ENCODE measurements at places on chromosomes 16 and 17.
A peak's percentile ranks its signal among the peaks of the same experiment; 100 is the strongest.

DNA sequence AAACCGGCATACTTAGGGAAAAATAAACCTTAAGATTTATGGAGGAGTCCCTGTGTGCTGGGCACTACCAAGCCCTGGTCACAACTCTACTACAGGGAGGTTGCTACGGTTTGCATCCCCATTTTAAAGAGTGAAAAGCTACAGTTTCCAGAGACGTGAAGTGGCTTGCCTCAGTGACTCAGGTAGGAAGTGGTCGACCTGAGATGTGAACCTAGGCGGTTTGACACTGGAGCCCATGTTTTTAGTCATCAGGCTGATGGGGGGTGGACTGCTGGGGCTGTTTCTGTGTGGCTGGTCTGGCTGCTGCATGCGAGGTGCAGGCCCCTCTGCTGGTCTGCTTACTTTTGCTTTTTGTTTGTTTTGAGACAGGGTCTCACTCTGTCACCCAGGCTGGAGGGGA, 6.6 kb downstream of the COX6A2 start:
- DNase-seq: peak; percentile 28

GRCh38 chr16:21206550-21206949, 4.8 kb downstream of the ZP2 start:
- no peak for DNase-seq

DNA sequence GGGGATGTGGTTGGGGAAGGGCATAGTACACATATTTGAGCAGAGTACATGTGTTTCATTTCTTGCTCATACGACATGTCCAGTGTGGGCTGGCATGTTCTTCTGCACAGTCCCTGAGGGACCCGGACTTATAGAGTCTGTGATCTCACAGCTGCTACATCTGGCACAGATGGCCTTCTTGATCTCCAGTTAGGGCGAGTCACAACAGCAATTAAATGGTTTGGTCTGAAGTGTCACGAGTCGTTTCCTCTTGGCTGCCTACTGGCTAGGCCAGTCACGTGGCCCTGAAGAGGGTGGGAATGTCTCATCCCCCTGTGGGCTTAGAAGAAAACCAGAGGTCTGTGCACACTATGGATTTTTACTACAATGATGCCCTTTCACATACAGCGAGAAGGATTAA, 443.6 kb downstream of the WWOX start:
- DNase-seq: no peak

DNA sequence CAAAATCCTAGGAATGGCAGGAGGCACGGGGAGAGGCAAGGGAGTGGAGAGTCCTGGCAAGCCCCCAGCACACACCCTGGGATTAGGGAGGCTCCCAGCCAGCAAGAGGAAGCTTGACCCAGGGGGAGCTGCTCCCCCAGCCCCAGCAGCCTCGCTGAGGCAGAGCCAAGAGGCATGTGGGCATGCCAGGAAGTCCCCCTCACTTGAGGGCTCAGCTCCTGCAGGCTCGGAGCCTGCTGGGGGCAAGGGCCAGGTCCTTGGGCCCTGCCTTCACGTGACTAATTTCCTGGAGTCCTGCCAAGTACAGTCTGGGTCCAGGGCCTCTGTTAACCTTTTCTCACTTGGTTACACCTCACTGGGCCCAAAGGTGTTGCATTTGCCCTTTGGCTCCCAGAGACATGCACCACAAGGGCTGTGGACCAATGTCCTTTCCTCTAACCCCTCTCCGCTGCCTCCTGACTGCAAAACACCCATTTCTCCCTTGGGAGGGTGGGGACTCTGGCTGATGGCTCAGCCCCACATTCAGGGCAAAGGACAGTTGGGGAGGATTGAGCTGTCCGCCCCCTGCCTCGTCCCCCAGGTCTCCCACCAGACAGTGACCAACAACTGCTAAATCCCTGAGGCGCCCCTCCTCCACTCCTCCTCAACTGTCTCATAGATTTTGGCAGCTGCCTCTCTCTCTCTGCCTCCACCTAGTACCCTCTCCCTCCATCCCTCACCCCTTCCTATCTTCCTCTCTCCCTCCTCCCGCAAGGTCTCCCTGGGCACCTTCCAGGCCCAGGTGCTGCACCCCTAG, 4.4 kb upstream of the SLC47A2 start:
- DNase-seq: no peak

- DNase-seq: no peak
Observed at GRCh38 chr16:50670476-50670875, 10.6 kb downstream of the SNX20 start.

DNA sequence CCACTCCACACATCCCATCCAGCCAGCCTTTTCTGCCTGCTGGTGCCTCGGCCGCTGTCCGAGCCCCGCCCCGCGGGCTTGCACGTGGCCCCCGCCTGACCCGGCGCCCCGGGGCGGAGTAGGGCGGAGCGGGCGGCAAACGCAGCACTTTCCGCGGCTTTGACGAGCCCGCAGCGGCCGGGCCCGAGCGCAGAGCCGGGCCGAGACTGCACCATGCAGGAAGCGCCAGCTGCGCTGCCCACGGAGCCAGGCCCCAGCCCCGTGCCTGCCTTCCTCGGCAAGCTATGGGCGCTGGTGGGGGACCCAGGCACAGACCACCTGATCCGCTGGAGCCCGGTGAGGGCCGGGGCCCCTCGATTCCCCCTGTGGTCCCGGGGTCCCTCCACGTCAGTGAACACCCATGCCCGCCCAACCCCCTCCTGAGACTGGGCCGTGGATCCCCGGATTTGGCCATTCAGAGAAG, at the start of gene HSF4:
Gene HSF4, plus strand, starts transcription at position 147 of the 463 bp plus-strand sequence. Its CDS starts 67 bp downstream, at position 214.
- DNase-seq: no peak

GRCh38 chr17:78111016-78111726, 17.4 kb downstream of the TMC6 start:
- no peak for DNase-seq

DNA sequence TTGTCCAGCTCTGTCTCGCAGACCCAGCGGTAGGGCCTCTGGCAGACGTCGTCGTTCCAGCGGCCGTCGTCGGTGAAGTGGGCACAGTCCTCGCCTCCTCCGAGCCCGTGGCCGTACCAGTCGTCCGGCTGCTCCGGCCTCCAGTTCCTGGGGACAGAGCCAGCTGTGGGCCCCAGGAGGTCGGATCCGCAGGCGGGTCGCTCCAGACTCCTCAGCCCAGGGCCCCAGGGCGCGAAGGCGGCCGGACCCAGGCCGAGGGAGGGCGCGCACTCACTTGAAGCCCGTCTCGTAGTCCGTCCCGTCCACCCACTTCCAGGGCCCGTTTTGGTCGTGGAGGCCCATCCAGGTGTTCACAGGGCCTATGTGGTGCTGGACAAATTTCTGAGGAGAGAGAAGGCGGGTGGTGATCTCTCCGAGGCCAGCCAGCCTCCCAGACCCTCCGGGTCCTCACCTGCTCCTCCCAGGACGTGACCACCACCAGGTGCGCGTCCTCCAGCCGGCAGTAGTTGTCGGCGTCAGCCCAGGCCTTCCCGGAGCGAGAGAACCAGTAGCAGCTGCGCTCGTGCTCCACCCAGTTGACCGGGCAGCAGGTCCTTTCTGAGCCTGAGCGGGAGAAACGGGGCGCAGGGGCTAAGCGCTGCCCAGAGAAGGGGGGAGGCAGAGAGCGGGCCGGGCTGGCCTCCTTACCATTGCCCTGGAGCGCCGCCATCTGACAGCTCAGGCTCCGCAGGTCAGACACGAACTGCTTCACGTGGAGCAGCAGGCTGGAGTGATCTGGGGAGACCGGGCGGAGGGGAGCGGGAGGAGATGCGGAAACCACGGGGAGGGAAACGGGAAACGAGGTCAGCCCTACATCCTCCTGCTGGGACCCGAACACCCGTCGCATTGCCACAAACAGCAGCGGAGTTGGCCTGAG, 5.2 kb downstream of the ASGR1 start:
- DNase-seq: peak; percentile 4

DNA sequence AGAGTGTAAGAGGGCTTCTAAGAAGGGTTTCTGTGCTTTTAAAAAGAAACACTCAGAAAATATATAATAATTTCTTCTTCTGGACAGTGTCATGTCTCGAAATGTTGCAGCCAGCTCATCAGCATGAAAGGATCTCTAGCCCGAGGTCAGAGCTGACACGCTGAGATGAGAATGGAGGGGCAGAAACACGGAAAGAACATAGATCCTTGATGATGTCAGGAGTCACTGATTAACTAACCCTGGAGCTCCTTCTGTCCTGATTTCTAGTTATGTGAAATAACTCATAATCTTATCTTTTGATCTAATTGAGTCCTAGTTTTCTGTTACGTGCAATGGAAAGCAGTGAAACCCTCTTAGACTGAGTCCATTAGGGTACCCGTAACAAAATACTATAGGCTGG, 10.3 kb upstream of the TOX3 start:
- no peak for DNase-seq

- no peak for DNase-seq
Observed at GRCh38 chr17:61662741-61663140, 71.7 kb upstream of the NACA2 start.

DNA sequence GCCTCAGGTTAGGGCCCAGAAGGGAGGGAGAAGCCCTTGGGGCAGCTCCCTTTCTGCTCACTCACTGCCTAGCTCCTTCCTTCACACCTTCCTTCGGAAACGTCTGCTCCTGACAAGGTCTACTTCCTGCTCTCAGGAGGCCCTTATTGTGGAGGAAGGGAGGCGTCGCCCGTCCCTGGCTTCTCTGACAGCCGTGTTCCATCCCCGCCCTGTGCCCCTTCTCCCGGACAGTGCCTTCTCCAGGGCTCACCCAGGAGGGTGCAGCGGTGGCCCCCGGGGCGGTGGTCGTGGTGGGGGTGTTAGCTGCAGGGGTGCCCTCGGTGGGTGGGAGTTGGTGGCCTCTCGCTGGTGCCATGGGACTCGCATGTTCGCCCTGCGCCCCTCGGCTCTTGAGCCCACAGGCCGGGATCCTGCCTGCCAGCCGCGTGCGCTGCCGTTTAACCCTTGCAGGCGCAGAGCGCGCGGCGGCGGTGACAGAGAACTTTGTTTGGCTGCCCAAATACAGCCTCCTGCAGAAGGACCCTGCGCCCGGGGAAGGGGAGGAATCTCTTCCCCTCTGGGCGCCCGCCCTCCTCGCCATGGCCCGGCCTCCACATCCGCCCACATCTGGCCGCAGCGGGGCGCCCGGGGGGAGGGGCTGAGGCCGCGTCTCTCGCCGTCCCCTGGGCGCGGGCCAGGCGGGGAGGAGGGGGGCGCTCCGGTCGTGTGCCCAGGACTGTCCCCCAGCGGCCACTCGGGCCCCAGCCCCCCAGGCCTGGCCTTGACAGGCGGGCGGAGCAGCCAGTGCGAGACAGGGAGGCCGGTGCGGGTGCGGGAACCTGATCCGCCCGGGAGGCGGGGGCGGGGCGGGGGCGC, 231.9 kb downstream of the SEC14L1 start:
- DNase-seq: no peak

DNA sequence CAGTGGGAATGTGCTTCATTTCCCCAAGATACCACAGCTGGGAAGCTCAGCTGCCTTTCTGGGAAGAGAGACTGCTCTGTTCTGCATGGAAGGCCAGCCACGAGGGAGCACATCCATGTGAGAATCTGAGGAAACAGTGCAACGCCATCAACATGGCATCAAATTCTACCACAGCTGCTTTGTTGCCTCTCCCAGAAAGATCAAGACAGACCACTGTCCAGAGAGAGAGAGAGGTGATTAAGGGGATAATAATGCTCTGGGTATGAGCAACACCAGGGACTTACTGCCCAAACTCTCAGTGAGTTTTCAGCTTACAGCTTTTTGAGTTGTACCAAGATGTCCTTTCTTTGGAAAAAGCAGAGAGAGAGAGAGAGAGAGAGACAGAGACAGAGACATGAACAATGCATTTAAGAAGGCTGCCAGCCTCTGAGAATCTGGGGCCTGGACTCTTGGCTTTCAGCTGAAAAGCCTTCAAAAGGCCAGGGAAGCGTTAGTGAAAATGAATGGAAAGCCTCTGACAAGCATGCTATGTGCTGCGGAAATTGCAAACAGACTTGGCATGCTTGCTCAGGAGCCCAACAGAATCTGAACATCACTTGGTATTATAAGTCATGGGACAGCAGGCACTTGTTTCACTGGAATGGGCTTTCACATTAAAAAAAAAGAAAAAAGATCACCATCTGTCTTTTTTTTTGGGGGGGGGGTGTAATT, 223.1 kb downstream of the MAP2K6 start:
- DNase-seq: no peak

- no peak for DNase-seq
Observed at GRCh38 chr16:22413819-22414218, 39.4 kb upstream of the CDR2 start.

DNA sequence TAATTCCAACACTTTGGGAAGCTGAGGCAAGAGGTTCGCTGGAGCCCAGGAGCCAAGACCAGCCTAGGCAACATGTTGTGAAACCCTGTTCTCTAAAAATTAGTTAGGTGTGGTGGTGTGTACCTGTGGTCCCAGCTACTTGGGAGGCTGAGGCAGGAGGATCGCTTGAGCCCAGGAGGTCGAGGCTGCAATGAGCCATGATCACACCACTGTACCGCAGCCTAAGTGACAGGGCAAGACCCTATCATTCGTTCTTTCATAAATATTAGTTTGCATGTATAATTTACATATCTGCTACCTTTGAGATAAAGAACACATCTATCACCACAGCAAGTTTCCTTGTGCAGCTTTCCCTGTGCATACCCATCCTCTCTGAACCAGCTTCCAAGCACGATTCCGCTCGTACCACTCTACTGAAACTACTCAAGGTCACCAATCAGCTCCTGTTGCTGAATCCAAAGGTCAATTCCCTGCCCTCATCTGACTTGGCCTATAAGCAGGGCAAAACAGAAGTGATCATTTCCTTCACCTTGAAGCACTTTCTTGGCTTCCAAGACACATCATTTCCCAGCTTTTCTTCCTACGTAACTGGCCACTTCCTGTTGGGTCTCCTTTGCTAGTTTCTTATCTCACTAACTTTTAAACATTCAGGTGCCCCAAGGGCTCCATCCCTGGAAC, 49.1 kb downstream of the GRB2 start:
- no peak for DNase-seq

DNA sequence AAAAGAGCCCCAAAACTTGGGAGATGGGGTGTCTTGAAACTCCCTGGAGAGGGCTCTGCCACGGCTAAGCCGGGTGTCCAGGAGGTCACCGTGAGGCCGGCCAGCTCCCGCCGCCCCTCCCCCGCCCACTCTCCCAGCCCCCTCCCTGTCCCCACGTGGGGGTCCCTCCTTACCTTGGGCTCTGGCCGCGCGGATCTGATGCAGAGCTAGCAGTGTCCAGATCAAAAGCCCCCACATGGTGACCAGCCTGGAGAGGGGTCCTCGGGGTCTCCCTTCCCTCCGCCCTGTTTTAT, 447 bp downstream of the SDK2 start:
- no peak for DNase-seq

- DNase-seq: no peak
Observed at GRCh38 chr17:68600067-68600930, 868 bp downstream of the FAM20A start.

GRCh38 chr17:17514993-17515933, 19.1 kb upstream of the RASD1 start:
- no peak for DNase-seq

DNA sequence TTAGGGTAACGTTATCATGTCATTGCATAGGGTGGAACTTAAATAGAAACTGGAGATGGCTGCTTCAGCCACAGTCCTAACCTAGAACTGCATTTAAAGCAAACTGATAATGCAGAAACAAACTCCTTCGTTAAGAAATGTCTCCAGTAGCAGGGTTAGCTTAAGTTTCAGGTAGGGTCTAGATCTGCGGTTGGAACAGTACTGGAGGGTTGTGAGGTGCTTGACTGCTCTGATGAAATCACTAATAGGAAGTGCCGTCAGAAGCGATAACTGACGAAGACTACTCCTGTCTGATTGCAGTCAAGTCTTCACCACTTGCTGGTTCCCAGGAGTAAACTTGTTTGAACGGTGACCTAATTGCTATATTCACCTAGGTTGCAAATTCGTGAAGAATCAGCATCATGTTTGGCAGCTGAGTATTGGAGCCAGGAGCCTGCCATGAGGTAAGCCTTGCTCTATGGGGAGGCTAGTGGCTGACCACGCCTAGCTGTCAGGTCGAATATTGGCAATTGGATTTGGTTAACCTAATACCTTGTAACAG, 24.5 kb downstream of the TRPV2 start:
- DNase-seq: no peak

- no peak for DNase-seq
Observed at GRCh38 chr16:51416926-51417325, 265.9 kb upstream of the SALL1 start.

All from stimulated activated CD8-positive, alpha-beta memory T cell treated with anti-CD3 and anti-CD28 coated beads, Interleukin-12 subunit alpha, Interleukin-12 subunit beta, amount 100 ng/mL, for 1 hour (primary cell).